ENCODE measurements at places on chromosomes 3 and 15.

DNA sequence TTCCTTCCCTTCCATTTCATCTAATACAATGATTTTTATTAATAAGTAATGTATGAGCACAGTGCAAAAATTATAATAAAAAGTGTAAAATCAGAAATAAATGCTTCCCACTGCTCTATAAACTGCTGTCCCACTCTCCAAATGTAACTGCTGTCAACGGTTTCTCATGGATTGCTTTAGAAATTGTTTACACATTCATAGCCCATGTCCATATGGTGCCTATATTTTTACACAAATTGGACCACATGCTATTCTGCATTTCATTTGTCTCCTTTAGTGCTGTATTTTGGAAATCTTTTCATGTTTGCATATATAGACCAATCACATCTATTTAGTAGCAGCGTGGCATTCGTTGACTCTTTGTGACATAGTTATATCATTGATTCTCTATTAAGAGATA, 164.7 kb upstream of the SLCO3A1 start:
- no peak for DNase-seq

- DNase-seq: no peak
Measured at GRCh38 chr3:8472549-8472948, 29.1 kb upstream of the LMCD1 start.

DNA sequence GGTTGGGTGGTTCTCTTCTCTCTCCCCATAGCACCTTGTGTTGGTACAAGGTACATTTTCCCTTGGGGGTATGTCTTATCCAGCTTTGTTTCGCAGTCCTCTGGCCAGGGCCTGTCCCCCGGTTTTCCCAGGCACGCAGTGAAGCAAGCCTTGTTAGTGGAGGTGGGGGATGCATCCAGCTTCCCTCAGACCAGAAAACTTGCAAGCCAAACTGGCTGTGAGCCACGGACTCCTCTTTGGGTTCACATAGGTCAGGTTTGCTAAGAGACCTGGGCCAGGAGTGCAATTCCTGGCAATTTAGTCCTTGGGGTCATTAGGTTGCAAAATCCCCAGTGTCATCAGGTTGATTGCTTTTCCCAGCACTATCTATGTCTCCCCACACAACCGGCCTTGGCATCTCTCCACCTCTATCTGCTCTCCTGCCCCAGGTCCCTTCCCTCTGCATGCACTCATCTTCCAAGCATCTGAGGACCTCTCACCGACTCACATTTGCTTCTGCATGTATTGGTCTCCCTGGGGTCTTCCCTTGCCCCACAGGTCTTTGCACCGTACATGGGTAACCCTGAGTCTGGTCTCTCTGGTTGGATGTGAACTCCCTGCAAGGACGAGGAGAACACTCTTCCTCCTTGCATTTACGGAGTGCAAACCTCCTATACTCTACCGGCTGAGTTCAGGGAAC, 34.2 kb downstream of the BCL2L10 start:
- DNase-seq: no peak

DNA sequence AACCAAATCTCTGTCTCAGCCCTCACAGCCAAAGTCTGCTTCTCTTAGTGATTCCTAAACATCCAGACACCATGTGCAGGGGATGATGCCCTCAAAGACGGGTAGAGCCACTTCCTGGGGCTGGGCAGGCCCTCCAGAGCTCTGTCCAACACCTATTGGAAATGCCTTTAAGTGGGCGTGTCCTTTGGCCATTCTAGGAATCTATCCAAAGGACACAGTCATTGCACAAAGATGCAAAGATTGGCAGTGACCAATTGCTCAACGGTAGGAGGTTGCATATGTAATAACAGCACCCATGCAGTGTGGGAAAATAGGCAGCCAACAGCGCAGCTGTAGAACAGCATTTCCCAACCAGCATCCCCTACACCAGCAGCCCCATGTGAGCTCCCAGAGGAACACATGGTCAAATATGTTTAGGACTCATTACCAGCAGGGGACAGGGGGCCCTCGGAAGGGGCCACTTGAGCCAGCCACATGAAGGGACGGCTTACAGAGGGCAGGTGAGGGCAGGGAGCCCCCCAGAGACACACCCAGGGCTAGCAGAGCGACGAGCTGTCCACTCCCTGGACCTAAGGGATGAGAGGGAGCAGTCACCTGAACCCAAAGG, 142.8 kb upstream of the IQSEC1 start:
- no peak for DNase-seq

GRCh38 chr3:183515968-183516851, 39.3 kb downstream of the KLHL6 start:
- DNase-seq: no peak

- DNase-seq: no peak
Measured at GRCh38 chr3:65899226-65899625, 139.5 kb downstream of the MAGI1 start.

DNA sequence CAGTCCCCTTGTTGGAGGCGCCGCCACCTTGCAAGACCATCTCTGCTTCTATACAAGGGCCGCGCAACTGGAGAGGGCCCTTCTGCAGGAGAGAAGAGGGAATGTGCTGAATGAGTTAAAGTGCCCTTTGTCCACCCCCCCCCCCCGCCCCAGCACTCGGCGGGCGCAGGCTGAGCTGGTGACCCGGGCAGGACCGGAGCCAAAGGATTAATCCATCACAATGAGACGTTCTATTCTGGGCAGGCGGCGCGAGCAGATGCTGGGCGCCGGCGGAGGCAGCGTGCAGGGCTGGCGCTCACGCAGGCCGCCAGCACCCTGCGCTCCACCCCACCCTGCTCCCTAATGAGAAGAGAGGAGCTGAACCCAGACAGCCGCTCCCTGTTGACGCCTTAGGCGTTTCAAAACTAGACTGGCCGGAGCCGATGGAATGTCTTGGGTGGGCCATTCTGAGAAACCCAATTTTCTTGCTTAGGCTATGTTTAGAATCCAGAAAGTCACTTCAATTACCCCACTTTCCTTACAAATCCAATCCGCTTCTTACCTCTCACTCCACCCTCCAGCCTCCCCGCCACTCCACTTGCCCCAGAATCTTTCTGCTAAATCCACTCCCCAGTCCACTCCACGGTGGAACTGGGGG, 32.9 kb downstream of the GJD2 start:
- DNase-seq: peak; percentile 14

GRCh38 chr15:100613208-100613607, 10.8 kb downstream of the ASB7 start:
- DNase-seq: no peak

All from GM12892 (cell line).